COLO829 (cell line): ENCODE measurements at places on chromosomes 12 and 14.
A peak's percentile ranks its signal among the peaks of the same experiment; 100 is the strongest.

DNA sequence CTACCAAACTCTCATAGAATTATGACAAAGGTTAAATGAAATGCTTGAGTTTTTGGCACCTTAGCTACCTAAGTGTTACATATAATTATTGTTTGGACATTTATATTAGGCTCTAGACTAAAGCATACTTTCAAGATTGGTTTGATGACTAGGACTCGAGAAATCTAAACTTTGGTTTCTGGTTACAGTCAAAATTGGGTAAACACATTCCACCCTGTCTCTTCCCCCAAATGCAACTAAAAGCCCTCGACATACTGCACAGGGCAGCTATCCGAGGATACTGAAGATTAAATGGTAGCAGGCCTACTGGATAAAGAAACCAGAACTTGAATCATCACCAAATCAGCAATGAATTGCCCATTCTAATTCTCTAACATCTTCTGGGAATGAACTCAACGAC, 369.1 kb downstream of the PRKD1 start:
- DNase-seq: no peak

DNA sequence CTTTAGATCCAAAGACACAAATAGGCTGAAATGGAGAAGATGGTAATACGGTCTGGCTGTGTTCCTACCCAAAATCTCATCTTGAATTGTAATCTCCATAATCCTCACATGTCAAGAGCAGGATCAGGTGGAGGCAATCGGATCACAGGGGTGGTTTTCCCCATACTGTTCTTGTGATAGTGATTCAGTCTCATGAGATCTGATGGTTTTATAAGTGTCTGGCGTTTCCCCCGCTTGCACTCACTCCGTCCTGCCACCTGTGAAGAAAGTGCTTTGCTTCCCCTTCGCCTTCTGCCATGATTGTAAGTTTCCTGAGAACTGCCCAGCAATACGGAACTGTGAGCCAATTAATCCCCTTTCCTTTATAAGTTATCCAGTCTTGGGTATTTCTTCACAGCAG, 1795.5 kb upstream of the FLRT2 start:
- no peak for DNase-seq

GRCh38 chr12:57744194-57744776, 554 bp upstream of the TSPAN31 start:
- peak; percentile 87 for DNase-seq

GRCh38 chr12:84910549-84911241, 1.9 kb downstream of the SLC6A15 start:
- no peak for DNase-seq

GRCh38 chr12:27564612-27565213, 40.7 kb downstream of the PPFIBP1 start:
- peak; percentile 88 for DNase-seq

DNA sequence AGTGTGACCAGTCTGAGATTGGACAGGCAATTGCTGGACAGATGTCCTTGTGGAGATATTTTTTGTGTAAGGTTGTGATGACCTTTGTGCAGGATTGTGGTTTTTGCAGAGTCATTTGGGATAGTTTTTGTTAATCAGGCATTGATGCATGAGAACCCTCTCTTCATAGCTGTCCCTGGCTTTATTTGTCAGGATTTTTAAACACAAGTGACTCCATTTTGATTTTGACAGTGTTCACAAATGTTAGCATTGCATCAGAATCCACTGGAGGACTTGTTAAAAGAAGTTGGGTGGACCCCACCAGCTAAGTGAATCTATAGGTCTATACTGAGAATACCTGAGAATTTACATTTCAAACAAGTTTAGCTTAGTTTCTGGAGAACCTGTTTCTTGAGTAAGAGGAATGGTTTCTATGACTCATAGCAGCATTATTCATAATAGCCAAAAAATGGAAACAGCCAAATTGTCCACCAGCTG, 11.8 kb downstream of the FNTB start:
- no peak for DNase-seq

- DNase-seq: no peak
Observed at GRCh38 chr14:105322791-105323556, 8.4 kb downstream of the PACS2 start.

GRCh38 chr14:37600880-37601741, 5.7 kb downstream of the TTC6 start:
- DNase-seq: no peak

DNA sequence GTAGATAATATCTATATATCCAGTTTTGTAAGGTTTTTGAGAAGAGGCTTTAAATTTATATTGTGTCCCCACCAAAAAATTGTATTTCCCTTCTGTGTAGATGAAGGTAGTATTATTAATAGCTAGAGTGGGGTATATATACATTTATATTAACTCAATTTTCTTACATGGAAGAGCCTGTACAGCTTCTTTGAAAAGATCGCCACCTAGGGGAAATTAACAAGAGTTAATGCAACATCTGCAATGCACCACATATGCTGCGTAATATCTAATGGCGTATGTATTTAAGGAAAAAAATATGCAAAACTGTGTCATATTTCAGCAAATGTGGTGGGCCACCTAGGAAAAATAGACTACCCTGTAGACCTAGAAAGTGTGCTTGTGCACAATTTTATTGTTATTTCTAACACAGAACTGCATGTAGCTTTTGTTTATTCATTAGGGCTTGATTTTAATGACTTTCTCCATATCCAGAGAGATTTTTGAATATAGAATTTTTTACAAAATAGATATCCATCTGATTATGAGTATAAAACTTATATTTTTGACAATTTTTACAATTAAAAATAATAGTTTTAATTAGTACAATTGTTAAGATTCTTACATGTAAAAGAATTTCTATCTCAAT, 14.0 kb downstream of the CCER1 start:
- DNase-seq: peak; percentile 55

GRCh38 chr14:102983496-102983895, 61.0 kb downstream of the AMN start:
- DNase-seq: no peak

GRCh38 chr14:84017495-84017894, 1512.4 kb upstream of the FLRT2 start:
- DNase-seq: no peak

GRCh38 chr12:12943586-12944260, 8.2 kb downstream of the GPRC5D start:
- peak; percentile 44 for DNase-seq

DNA sequence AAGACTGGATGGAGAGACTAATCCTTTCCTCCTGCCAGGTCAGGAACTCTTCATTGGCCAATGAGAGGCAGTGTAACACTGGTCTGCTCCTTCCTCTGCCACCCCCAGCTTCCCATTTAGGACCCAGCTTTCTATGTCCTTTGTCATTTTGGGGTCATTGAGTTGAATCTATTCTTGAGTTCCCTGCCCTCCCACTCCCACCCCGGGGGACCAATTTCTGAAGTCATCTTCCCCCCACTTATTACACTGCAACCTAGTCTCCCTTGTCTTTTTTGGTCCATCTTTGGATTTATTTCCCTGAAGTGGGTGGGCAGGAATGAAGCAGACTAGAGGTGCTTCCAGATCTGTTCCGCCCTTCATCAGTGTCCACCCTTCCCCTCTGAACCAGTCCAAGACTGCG, 7.6 kb upstream of the ITGA5 start:
- DNase-seq: no peak

DNA sequence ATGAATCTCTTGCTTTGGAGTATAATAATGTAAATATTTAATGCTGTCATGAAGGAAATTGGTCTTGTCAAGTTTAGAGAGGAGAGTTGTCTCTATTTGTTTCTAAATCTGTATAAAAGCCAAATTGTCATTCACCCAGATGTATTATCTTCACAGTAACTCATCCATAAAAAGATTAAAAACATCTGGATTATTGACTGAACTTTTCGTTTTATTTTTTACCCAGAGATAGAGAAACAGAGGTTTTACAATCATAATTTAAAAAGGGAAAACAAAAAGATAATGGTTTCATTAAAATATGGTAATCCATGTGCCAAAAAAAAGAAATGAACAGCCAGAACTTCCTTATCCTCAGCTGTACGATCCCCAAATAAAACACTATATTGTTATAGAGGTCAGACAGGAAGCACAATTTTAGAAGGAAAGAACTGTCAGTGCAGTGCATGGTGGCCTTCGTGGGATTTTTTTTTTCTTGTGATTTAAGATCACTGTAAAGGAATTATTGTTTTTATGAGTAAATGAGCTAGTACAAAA, 125.9 kb downstream of the ACSS3 start:
- no peak for DNase-seq

- peak; percentile 97 for DNase-seq
Observed at GRCh38 chr14:55107766-55108554, 21.1 kb upstream of the LGALS3 start.

DNA sequence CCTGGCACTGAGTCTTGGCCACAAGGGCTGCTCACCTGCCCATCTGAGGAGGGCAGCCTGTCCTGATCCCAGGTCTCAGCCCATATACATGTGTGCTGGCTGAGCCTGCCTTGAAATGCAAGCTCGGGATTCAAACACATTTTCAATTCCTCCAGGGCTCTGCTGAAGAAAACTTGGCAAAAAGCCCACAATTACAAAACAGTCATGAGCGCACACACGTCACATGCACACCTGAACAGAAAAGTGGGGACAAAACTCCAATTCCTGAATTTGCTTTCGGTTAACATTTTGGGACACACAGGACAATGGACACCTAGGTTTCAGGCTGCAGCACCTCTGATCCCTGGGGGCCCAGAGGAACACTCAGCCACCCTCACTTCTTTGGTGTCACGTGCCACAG, 113.9 kb downstream of the RBM19 start:
- DNase-seq: no peak

DNA sequence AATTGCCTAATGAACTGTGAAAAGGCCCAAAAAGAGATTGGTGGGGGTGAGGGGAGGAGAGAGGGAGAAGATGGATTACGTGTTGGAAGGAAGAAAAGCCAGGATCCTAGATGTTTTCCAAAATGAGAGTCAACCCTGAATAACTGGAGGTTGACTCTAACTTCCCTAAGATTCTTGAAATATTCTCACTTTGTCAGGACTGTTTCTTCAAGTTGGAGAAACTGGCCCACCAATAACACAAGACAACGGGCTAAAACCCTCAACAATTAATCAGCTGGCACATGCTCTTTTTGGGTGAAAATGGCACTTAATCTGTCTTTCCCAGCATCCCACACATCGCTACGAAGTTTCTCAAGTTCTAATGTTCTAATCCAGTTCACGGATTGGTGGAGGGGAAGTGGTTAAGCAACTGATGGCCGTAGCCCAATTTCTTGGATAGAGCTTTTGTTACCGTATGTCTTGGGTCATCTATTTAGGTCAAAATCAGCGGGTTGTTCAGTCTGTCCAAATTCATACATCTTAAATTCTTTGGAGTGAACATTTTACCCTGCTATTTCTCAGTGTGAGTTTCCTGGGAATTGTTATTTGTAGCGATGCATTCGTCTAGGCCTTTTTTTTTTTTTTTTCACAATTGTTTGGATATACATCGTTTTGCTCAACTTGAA, 49.0 kb downstream of the GPHB5 start:
- no peak for DNase-seq

DNA sequence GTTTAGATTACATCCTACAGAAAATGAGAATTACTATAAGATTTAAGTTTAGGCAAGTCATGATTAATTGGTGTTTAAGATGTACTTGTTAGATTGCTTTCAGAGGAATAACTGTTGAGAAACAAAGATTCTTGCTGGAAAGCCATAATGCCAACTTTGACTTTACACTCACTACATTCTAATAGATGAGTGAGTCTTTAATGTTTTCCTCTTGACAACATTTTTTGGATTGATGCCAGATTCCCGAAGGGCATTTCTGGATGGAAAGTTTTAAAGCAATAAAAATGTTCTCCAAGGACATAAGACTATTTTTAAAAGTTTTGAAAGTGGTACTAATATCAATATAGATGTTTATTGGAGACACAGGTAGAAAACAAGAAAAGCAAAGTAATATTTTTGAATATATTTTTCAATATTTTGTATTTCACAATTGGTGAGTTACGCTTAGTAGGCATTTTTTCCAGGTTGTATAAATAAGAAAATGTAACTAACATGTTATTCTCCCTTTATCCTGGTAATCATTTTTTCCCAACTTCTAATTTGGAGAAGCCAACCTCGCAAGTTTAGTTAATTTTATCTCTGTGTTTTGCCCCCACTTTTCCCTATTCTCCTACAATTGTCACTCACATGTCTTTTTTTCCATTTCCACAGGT, 307.3 kb downstream of the CEP128 start:
- peak; percentile 38 for DNase-seq

GRCh38 chr14:32367516-32367915, 38.4 kb downstream of the AKAP6 start:
- no peak for DNase-seq

GRCh38 chr14:24439830-24440605, 2.6 kb downstream of the SDR39U1 start:
- DNase-seq: no peak

DNA sequence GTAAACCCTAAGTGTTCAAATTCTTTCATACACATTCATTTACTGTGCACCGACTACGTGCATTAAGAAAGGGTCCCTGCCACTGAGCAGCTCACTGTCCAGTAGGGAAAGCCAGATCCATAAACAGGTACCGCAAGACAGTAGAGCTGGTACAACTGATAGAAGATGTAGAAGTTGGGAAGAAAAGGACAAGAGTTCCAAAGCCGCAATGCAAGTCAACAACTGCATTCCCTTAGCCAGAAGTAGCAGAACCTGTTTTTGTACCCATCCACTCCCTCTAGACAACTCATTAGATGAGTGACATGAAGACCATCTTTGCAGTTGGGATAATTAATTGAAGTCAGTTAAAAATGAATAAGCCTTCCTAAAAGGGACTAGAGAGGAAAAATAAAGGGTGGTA, 1.3 kb downstream of the SENP1 start:
- no peak for DNase-seq

- DNase-seq: no peak
Observed at GRCh38 chr12:128796439-128797118, 27.2 kb downstream of the SLC15A4 start.

GRCh38 chr12:44550377-44550776, 325.7 kb downstream of the NELL2 start:
- DNase-seq: no peak

DNA sequence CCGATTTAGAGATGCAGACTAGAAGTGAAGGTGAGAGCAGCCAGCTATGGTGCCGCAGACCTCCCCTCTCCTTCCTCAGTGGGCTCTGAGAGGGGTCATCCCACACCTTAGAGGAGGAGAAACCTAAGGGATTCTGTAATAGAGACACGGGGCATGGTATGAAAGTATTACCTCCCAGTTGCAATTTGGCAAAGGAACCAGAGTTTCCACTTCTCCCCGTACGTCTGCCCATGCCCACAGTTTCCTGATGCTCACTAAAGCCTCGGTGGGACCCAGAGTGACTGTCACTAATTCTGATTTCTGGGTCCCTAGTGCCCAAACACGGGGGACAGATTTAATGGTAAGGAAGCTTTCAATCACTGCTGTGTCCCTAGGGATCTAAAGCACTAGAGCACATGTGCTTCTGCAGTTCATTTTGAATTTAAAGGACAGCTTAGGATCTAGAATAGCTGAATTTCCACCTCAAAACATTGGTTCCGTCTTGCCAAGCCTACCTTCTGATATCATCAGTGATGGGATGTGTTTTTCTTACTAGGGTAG, 44.1 kb downstream of the DAD1 start:
- no peak for DNase-seq
